Activated naive CD8-positive, alpha-beta T cell treated with anti-CD3 and anti-CD28 coated beads, Interleukin-2, amount 10 ng/mL, durations not matched to agents 7 days and 5 days (primary cell): ENCODE measurements at places on chromosomes 5 and 9. TPM values are rescaled to one million over a fixed set of nuclear protein-coding genes. Genes with fewer than 3 reads are reported as not detected.

Gene PRRX2
- total RNA-seq: not detected

GRCh38 chr5:26791433-26791832, 247.0 kb downstream of the CDH9 start:
- DNase-seq: no peak

- DNase-seq: no peak
Measured at GRCh38 chr9:33907347-33907746, 90.4 kb downstream of the UBE2R2 start.

DNA sequence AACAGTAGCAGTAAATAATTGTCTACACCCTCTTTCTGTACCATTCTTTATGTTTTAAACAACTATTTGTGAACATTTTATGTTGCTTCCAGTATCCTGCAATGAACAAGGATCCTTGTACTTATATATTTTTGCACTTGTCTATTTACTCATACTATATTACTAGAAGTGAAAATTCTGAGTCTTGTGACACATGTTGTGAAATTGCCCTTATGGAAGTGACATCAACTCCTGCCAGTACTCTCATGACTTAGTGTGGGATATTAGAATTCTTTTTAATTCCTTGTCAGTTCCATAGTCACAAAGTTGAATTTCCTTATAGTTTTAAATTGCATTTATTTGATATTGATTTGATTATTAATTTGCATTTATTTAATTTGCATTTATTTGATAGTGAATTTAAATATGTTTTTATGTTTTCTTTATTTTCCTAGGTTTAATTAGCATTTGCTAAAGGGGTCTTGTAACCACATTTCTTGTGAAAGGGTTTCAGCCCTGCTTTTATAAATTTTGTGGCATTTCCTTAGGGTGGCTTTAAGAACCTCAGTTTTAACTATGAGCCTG, 27.7 kb downstream of the PARP8 start:
- no peak for DNase-seq

DNA sequence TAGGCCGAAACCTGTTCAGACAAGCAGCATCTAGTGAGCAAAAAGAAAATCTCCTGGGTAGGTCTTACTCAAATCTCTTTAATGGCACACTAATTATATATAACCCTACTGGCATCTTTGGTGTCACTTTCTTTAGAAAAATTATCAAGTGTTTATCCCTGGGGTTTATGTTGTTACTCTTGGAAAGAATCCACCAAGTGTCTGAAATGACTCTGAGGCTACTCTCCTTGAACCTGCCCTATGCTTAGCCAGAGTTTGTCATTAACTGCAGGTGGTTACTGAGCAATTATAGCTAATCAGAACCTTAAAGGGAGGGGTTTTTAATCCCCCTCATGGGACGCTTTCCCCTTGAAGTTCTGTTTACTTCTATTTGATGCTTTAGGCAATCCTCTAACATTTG, 381.9 kb downstream of the PLK2 start:
- no peak for DNase-seq

GRCh38 chr9:104743376-104743985, 4.0 kb upstream of the NIPSNAP3A start:
- DNase-seq: no peak

DNA sequence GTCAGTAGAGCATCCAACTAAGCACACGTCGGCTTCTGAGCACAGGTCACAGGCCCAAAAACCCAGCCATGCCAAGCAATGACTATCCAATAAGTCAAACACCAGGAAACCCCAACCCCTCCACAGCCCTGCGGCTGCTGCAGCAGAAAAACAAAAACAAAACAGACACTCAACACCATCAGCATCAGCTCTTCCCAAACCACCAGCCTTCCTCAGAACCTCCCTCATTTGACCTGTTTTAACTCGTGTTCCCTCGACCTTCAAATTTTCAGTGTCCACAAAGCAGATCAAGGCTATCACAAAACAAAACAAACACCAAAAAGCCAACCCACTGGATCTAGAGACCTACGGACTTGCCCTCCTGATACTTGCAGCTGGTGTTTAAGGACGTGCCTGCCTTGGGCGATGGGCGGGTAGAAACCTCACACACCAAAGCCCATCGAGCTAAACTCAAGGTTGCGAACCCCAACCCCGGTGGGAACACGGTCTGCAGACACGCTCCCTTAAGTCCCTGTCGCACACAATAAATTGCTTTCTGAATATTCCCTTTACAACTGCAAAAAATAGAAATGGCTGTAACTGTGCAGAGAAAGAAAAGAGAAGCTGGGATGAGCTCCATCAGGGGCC, 247.1 kb upstream of the ANKRD55 start:
- DNase-seq: no peak

- DNase-seq: no peak
Measured at GRCh38 chr9:134399435-134400056, 73.3 kb downstream of the RXRA start.
